ENCODE measurements at places on chromosomes 12 and 14.

GRCh38 chr12:5718073-5718472 lies 227.0 kb downstream of the ANO2 start:
- DNase-seq = no peak

DNA sequence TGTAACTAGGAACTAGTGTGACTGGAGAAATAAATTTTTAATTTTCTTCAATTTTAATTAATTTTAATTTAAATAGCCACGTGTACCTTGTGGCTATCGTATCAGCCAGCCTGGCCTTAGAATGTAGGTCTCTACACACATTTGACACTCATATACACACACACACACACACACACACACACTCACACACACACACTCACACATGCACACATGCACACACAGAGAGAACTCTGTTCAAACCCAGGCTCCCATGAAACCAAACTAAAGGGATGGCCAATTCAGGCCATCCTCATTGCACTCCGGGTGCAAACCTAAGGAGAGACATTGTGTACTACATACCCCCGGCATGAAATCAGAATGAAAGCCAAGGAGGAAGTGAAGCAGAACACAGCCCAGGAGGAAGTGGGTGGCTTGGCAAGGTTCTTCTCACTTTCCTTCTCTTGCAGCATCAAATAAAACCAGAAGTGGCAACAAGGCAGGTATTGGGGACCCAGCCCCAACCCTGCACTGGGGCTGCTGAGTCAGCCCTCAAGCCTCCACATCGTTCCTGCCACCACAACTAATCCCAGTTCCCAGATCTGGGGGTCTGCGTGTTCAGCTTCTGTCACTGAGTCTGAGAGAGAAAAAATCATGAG lies 26.2 kb upstream of the CHPT1 start:
- DNase-seq = no peak

DNA sequence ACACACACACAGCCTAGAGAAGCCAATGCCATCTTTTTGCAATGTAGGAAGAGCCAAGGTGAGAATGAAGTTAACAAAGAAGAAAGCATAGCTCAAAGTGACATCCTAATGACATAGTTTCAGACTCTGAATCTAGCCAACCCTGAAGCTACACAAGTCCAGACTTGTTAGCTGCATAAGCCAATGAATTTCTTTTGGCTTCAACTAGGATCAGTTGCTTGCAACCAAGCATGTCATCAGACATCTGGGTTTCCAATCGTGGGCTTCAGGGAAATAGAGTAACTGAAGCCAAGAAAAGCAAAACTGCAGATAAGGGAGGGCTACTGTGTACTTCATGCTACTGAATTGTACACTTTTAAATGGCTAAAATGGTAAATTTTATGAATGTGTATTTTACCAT lies 4.4 kb upstream of the GPHN start:
- DNase-seq = no peak

DNA sequence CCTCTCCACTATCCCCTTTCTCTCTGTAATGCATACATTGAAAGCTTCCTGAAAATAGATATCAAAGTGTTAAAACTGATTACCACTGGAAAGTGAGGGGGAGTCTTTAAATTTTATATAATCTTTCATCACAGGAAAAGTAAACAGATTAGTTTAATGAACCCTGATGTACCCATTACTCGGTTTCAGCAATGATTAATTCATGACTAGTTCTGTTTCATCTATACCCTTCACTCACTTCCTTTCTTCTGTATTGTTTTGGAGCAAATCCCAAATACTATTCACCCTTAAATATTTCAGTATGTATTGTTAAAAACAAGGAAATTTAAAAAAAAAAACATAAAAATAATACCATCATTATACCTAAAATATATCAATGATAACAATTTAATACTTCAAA lies 67.3 kb upstream of the TMCC3 start:
- no peak for DNase-seq

- no peak for DNase-seq
Observed at GRCh38 chr14:55600784-55601561, 21.0 kb downstream of the KTN1 start.

GRCh38 chr12:22408610-22409376 lies 74.3 kb upstream of the ST8SIA1 start:
- DNase-seq = peak; percentile 81

- no peak for DNase-seq
Observed at GRCh38 chr12:98485792-98486340, 29.5 kb upstream of the TMPO start.

- DNase-seq = no peak
Observed at GRCh38 chr12:23141335-23141734, 516.4 kb downstream of the ETNK1 start.

DNA sequence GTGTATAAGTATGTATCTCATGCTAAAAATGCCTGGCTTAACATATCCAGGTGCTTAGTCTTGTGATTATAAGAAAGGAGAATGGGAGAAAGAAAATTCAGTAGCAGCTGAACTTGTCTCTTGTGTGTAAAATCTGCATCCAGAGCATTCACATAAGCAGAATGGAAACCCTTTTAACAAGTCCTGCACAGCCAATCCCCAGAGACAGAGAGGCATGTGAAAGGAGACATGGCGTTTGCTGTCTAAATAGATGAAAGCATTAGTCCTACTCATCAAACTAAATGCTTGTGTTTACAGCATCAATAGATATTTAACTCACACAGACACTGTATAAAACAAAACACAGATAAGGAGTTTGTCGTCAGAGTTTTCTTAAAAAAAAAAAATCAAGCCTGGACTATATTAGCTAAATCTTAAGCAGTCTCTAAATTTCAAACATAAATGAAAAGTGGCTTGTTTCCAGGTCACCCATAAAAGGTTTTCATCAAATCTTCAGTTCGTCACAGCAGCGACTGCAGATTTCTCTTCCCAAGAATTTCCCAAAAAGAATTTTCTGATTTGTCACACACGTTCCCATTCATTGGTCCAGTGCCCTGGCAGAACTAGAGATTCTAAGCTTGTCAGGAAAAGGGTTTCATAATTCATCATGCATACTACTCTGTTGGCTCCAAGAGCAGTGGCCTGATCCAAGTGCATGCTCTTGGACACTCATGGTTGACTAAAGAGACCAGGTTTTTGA lies 249.2 kb downstream of the BTG1 start:
- DNase-seq = peak; percentile 70

DNA sequence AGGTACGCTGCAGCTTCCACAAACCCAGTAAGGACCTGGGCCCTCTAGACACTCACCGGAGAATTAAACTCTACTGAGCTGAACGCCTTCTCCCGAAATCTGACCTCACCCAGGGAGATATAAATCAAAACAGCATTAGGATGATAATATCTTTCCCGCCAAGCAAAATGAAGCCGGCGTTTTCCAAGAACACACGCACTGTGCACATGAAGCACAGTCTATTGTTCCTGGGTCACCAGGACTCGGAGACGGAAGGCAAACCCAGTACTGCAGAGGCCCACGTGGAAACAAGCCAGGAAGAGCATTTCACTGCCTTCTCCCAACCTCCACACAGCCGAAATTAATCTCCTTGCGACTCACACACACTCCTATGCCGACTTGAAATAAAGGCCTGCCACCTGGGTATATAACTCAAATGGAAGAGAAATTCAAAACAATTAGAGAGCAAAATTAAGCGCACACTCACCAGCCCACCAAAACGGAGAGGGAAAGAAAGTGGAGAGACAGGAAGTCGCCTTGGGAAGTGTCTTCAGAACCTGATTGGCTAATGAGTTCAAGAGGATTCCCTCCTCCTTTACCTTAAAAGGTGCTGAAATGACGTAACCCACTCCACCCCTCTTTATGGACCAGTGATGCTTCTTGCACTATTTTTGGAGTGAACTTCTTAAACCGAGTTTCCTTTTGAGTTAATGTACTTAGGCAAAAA lies at the start of gene CCNB1IP1:
CCNB1IP1 (minus strand) TSS at position 492 of the 706 bp plus-strand sequence. CDS start 16,756 bp downstream, outside the sequence.
- peak; percentile 91 for DNase-seq

DNA sequence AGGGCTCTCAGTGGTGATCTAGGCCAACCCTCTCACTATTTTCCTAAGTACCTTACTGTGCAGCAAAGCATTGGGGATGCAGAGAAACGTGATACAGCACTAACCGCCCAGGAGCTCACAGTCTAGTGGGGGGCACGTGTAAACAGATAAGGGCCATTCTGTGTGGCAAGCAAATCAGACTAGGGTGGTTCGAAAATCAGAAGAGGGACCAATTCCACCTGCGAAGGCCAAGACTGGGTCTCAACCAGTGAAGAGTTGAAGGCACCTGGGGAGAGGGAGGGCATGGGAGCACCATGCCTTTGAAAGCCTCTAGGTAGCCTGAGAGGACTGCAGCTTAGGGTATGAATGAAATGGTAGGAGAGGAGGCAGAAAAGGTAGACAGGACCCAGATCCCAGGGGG lies 2.2 kb downstream of the PITPNM2 start:
- no peak for DNase-seq

DNA sequence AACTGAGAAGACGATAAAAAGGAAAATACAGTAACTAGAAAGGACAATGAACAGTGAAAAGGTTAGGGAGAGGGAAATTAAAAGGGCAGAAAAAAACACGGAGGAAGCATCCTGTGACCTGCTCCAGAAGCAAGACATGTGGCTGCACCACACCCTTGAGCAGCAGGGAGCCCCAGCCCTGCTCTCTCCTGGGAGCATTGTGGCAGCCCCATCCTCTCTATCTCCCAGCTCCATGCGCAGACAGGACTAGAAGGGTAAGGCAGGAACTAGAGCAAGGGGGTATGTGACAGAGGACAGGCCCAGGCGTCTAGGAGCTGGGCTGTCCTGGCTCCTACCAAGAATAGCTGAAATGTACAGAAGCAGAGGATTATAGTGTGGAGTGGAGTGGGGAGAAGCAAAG lies 38.6 kb upstream of the SMUG1 start:
- DNase-seq = no peak

GRCh38 chr12:54984658-54985376 lies at the start of gene TESPA1:
TSS of gene TESPA1 (minus strand) at chr12:54984762. CDS start at chr12:54974562, 10,200 bp downstream.
- no peak for DNase-seq

- no peak for DNase-seq
Observed at GRCh38 chr12:124537525-124538193, 29.8 kb downstream of the NCOR2 start.

- no peak for DNase-seq
Observed at GRCh38 chr14:62303437-62303836, 541.2 kb downstream of the SNAPC1 start.

- no peak for DNase-seq
Observed at GRCh38 chr12:114757684-114758325, 73.8 kb upstream of the TBX3 start.

DNA sequence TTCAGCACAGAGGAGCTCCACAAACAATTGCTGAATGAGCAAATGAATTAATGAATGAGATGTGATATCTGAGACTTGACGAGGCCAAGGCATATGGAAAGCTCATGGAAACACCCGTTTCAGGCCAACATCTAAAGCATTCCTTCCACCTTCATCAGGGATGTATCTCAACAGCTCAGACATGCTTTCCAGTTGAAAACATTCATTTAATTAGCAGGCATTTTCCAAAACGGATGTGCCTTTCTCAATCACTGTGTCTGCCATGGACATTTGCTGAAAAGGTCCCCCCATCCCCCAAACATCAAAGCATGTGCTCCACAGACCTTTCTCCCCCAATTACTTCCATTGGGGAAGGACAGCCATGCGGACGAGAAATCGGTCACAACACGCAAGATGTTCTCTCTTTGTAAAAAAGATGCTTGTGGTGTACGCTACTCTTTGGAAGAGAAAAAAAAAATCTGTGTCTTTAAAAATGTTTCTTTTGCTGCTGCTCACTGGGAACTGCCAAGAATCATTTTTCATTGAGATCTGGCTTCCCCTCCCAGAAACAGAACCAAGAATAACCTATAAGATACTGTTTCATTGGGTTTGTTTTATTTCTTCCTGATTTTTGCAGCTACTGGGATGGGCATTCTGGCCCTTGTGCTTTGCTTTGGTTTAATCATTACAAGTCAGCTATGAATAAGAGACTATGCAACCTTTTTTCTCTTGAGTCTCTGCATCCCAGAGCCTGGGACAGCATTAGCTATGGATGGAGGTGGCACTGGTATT lies 528.2 kb downstream of the MED13L start:
- DNase-seq = no peak

DNA sequence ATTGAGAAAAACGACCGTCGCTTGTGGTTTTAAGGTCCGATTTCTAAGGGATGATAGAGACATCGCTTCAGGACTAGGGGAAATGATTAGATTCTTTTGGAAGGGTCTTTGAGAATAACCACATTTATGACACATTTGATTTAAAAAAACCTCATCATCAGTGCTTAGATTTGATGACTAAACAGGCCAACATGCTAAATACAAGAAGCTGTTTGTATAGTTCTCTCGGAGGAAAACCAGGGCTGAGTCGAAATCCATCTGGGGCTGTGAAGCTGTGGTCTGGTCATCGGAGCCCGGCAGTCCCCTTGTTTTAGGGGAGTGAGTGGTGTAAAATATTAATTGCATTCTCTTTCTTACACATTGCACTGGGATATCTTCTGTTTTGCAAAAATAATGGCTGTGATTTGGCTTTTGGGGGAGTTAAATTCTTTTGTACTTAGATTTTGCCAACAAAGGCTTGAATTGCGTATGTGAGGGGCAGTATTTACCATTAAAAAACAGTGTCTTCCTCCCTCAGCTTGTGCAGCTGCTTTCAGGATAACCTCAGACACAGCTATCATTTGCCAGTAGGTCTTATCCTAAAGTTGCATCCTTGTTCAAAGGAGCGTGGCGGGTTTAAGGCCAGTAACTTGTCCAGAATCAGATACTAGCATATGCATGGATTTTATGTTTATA lies 550 bp downstream of the GNG2 start:
- DNase-seq = peak; percentile 68

DNA sequence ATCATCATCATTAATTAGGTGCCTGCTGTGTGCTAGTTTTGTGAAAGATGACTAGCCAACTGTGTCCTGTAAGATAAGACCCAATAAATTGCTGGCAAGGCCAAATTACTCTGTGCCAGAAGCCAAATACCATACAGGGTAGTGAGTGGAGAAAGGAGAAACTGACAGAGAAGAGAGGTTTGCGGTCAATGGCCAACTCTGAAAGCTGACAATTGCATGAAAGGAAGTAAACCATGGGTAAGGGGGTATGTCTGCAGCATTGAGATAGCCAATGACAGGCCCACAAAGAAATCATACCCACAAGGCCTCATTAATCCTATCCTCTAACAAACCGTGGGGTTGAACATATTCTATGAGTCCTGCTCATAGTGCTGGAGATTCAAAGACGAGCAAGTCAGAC lies 236.6 kb upstream of the CCDC196 start:
- DNase-seq = no peak

Data from lung (tissue), 17 donors.